ENCODE measurements at places on chromosomes 3 and 15.

DNA sequence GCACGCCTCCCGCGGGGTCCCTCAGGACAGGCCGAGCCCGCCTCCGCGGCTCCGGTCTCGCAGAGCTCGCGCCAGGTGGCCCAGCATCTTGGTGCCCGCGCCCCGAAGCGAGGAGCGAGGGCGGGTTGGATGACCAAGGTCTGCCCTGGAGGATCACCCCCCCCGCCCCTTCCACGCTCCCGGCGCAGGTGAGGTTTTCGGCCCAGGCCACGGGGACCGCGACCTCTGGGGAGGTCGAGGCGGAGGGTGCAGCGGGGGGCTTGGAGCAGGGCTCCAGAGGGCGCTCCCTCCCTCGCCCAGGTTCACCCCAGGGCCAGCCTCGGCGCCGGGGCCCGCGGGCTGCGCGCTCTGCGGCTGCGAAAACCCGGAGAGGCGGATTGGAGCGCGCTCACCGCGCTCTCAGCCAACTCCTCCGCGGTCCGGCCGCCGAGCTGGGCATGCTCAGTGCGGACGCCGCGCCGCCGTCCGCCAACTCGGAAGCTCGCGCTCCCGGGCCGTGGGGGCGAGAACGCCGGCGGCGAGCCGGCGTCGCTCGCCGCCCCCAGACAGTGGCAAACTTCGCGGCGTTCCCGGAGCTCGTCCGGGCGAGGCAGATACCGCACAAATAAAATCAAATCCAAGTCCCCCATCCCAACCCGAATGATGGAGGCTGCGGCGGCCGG, at the start of gene MED12L:
MED12L (plus strand) TSS at position 438 of the 662 bp plus-strand sequence. CDS start 1,263 bp downstream, outside the sequence.
- DNase-seq = no peak

DNA sequence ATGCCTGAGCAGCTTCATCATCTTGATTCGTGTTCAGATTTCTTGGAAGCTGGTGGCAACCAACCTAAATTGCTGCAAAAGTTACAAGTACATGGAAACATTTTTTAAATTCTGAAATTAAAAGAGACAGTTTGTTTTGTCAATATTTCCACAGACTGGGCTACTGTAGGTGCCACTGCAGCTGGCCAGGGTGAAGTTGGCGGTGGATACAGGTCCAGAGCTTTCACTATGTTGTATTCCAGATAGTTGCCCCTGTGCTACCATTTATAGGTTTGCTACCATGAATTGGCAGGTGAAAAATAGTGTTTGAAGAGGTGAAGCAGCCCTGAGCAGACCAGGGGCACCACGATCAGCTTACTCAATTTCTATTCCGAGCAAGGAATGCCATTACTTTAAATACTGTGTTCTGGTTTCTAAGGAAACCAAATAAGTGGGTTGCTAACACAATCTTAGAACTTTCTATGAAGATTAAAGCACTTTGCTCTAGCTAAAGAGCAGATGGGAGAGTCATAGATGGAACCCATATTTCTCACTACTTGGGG, 21.2 kb upstream of the SHC4 start:
- DNase-seq = no peak

- no peak for DNase-seq
Measured at GRCh38 chr15:70142322-70143191, 44.8 kb upstream of the TLE3 start.

GRCh38 chr3:181336597-181336996, 347.1 kb upstream of the DNAJC19 start:
- DNase-seq = no peak

GRCh38 chr15:90762109-90762508, 45.0 kb downstream of the BLM start:
- no peak for DNase-seq

DNA sequence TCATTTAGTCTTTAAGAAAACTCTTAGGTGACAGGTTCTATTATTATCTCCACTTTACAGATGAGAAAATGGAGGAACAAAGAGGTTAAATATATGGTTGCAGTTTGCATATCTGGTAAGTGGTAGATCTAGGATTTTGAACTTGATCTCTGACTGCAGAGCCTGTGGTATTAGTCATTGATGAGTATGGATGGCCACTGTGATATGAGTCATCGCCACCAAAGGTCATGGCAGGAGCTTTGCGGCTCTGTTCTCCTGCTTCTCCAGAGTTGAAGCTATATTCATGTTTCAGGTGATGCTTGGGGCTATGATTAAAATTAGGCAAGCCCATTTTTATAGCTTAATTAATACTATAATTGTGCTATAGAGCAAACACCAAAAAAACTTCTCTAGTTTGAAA, 306.2 kb upstream of the DPPA4 start:
- no peak for DNase-seq

DNA sequence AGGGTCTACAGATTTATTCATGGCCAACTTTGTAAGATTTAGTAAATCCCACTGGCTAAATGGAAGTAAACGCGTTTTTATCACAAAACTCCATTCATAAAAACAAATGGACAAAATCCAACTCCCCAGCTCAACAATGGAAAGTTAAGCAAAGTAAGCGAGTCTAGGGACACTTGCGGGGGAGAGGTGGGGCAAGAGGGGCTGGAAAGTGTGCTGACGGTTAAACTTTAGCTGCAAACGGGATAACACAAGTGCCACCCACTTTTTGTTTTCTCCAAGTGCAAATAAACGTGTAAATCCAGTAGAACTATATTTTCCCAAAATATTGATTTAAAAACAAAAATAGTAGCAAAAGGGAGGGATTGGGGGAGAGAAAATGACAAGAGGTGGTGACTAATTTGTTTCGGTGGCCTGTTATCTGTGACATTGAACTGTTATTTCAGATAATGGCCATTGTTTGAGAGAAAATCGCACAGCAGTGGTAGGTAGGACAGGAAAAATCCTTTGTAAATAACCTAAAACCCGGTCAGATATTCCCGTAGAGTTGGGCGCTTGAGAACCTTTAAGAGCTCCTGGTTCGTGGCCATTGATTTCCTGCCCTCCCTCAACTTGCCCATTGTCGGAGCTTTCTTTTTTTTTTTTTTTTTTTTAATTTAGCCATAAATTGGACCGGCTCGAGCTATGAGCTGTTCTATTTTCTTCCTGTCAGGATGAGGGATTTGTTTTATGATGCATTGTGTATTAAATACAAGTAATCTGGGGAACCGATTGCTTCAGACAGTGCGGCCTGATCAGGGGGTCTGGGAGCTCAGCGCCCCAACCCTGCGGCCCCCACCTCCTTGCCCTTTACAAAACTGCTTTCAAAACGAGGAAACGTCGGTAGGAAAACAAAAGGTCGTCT, 514.8 kb downstream of the MECOM start:
- no peak for DNase-seq

GRCh38 chr15:86558686-86559085, 479.0 kb downstream of the AGBL1 start:
- no peak for DNase-seq

GRCh38 chr15:65004993-65005392, 15.3 kb upstream of the SPG21 start:
- no peak for DNase-seq

- no peak for DNase-seq
Measured at GRCh38 chr3:31622636-31623288, 90.0 kb downstream of the STT3B start.

GRCh38 chr3:183653209-183654064, 18.0 kb downstream of the KLHL24 start:
- DNase-seq = no peak

DNA sequence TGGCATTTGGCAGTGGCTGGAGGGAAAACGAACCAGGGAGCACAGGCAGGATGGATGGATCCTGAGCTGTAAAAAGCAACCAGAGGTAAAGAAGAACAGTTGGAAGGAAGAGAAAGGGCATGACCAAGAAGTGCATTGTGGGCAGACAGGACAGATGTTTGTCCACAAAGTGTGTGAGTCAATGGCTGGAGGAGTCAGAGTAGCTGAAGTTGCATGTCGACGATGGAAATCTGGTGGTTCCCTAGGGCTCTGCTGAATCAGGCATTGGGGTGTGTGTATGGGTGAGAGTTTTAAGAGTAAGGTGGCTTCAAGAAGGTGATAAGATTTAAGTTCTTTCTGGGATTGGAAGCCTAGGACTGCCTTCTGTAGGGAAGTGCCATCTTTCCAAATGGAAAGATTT, 214.0 kb upstream of the BHLHE40 start:
- DNase-seq = no peak

DNA sequence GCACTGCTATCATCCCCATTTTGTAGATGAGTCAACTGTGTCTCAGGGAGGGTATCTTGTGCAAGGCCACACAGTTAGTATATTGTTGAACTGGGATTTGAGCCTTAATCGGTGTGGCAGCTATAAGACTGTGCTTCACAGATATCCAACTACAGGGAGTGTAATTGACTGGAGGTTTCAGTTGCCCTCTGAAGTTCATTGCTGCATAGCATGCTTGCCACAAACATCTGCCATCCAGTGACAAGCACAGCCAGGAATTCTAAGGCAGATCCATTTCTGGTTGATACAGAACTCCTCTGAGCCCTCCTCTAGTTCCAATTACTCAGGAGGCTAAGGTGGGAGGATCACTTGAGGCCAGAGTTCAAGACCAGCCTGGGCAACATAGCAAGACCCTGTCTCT, 16.4 kb downstream of the FSD2 start:
- no peak for DNase-seq

DNA sequence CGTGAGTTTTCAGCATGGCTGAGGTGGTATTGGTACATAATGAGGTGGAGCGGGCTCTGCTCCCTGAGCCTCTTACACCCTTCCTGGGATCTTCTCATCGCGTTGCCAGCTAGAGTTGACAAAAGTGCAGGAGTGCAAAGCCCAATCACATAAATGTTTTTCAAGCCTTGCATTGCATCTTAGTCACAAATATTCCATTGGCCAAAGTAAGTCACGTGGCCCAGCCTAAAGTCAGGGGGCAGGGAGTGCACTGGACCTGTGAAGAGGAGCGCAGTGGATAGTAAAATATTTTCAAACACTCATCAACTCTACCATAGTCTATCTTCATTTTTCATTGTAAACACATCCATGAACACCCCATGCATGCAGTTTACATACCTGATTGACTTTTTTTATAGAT, 329.8 kb upstream of the NR2E3 start:
- no peak for DNase-seq

GRCh38 chr3:40022297-40022827, 213.0 kb downstream of the MYRIP start:
- no peak for DNase-seq

GRCh38 chr3:128392818-128393544, 73.7 kb downstream of the DNAJB8 start:
- no peak for DNase-seq

- no peak for DNase-seq
Measured at GRCh38 chr3:195094191-195094921, 176.6 kb downstream of the XXYLT1 start.

DNA sequence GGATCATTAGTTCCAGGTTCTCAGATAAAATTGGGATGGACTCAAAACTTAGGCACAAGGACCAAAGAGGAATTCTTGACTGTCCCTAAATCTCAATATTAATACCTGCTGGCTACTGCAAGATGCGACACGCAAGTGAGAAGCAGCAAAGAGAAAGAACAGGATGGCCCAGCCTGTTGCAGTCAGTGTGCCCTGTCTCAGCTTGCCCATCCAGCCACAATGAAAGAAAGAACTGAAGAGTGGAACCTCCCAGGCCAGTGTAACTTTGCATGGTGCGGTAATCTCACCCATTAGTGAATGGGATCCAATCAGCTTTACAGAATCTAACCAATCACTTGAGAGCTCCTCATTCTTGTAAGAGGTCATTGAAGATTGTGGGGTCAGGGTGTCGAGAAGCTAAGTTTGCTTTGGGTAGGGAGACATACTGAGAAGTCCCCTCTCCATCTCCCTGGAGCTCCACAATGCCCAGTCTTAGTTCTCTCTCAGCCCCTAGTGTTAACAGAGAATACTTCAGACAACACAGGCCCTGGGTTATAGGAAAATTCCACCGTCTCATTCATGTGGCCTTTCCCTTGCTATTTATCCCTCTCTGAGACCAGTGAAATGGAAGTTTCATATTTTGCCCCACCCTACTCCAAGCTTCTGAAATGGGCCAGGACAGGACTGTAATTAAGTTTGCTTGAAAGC, 3.2 kb upstream of the SLC9A9 start:
- DNase-seq = no peak

Data from activated T-helper 1 cell treated with Interleukin-2 at 50 U/mL for 16 hours (primary cell).